ENCODE measurements at places on chromosomes 12 and 14.

DNA sequence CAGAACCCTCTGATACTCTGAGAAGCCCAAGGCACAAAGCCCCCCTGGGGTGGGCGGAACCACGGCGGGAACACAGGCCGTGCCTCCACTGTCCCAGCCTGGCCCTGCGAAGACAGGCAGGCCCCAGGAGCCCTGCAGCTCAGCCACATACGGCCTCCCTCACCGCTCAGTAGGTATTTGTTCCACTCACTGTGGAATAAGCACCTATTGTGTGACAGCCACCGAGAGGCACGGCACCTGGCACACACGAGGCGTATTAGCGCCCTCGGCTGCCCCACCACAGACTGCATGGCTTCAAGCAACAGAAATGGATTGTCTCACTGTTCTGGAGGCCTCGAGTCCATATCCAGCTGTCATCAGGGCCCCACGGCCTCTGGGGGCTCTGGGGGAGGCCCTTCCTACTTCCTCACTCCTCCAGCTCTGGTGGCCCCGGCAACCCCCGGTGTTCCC lies 66.3 kb downstream of the NCOR2 start:
- no peak for DNase-seq

- DNase-seq = peak; percentile 81
These were observed 12.8 kb downstream of the STX2 start for GRCh38 chr12:130826151-130826801.

GRCh38 chr14:103103461-103104388 lies 9.2 kb downstream of the EXOC3L4 start:
- DNase-seq = no peak

DNA sequence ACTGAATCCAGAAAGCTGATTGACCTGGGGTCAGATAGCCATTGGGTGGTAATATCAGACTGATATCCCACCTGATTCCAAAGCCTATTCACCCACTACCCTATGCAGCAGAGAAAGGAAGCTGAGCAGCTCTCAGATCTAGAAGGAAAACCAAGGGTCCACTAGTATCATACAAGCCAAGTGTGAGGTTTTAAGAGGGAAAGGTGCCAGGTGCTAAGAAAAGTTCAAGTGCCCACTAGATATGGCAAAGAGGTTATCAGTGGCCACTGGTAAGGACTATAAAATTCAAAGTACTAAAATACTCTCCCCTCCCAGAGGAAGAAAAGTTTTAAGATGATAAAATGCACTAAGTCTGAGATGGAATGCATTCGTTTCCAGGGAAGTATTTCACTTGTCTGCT lies 85.6 kb downstream of the PPM1H start:
- no peak for DNase-seq

GRCh38 chr14:91464615-91465205 lies 45.4 kb downstream of the PPP4R3A start:
- no peak for DNase-seq

GRCh38 chr14:84760489-84761126 lies 769.3 kb upstream of the FLRT2 start:
- DNase-seq = no peak

GRCh38 chr12:45285717-45286116 lies 69.8 kb downstream of the ANO6 start:
- no peak for DNase-seq

DNA sequence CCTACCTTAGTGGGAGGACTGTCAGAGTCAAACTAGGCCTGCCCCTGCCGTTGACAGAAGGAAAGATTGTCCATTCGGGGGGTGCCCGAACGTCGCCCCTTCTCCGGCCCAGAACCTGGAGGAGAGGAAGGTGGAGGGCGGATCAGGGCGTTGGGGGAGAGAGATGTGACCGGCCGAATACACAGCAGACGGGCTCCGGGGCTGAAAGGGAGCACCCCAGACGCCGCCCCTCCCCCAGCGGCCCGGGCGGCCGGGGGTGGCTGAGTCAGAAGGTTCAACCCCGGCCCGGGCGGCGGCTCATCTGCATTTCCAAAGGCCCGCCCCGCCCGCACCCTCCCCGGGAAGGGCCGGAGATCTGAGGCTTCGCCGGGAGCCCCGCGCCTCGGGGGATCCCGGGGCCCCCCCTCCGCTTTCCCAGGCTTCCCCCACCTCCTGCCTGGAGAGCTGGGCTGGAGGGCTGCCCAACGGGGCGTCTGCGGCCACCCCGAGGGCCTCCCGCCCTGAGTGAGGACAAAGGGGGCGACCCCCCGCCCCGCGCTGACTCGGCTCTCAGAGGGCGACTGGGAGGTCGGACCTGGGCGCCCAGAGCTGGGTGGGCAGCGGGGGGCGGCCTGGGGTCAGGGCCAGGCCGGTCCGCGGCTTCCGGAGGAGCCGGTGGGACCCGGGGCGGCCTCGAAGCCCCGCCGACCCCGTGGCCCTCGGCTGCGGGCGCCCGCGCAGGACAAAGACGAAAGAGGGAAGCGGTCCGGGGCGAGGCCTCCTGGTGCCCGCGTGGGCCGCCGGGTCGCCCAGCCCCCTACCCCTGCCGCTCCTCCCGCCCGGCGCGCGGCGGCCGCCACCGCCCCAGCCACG lies 3.7 kb upstream of the SETD1B start:
- DNase-seq = peak; percentile 82

DNA sequence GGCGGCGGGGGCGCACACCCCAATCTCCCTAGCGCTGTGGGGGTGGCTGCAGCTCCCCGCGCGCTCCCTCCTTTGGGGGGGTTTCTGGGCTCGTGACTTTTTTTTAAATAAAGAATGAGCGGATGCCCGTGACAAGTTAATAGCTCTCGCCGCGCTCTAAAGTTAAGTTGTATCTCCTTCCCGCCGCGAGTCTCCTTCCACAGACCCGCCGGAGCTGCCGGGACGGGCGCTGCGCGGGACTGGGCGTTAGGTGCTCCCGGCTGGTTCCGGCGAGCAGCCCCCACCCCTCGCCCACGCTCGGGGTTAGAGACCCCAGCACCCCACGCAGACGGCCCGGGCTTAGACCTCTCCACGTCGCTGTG lies 82.6 kb upstream of the HMGA2 start:
- no peak for DNase-seq

GRCh38 chr14:73645248-73645610 lies 443 bp downstream of the DNAL1 start:
- no peak for DNase-seq

- DNase-seq = no peak
These were observed 441.2 kb downstream of the BTG1 start for GRCh38 chr12:91704446-91704845.

DNA sequence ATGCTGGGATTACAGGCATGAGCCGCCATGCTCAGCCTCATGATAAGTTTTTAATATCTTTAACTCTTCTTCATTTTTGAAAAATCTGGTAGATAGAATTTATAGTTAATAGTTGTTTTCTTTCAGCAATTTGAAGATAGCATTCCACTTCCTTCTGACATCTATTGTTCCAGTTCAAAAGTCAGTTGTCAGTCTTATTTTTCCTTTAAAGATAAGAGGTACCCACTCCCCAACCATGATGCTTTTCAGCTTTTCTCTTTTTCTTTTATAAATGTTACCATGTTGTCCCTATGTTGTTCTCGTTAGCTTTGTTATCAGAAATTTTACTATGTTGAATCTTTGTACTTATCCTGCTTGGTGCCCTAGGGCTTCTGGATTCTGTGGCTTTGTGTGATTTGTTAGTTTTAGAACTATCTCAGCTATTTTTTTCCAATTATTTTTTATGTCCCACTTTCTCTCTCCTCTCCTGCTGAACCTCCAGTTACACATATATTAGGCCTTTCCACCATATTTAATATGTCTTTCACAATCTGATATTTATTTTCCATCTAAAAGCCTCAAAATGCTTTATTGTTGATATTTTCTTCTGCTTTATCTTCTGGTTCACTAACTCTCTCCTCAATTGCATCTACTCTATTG lies 181.6 kb upstream of the FOXN3 start:
- DNase-seq = no peak

GRCh38 chr12:89551747-89552146 lies 25.9 kb upstream of the POC1B start:
- DNase-seq = no peak

DNA sequence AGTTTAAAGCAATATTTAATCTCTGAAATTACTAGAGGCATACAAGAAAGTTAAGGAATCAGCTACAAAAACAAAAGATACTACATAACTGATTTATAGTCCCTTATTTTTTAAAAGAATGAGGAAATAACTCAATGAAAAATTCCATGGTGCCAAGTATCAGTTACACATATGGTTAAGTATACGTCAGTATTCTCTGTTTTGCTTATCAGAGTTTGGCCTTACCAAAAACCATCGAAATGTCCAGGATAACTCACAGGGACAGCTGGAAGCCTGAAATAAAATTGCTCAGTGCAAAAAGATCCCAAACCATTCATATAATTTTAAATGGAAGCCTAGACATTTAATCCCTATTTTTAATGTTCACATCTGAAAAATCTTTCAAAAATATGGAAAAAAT lies 3.6 kb downstream of the CFL2 start:
- DNase-seq = no peak

Data from stimulated activated CD4-positive, alpha-beta T cell treated with anti-CD3 and anti-CD28 coated beads, Interleukin-2, amount 100 ng/mL, for 48 hours (primary cell).